Cardiac fibroblast (primary cell): ENCODE measurements at places on chromosomes 2 and 18.

GRCh38 chr2:99822474-99823207, 319.7 kb downstream of the AFF3 start:
- no peak for DNase-seq

- DNase-seq: no peak
These were observed 71.1 kb downstream of the PTH2R start for GRCh38 chr2:208477741-208478140.

GRCh38 chr2:56386657-56387056, 202.9 kb downstream of the CCDC85A start:
- no peak for DNase-seq

DNA sequence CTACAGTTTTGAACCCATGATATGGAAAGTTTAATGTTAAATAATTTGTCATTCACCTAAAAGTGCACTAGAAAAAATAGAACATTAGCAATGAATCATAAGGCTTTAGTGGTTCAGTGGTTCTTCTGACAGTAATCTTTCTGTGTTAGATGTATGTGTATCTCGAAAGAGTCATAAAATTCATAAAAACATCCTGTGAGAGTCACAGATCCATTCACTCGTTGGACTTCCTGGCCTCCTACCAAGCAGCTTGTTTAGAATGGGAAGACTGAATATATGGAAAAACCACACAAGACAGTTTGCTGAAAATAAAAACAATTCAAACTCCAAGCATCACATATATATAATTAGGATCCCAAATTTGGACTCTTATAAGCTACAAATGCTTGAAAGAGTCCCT, 34.8 kb downstream of the ADNP2 start:
- DNase-seq: peak; percentile 17

GRCh38 chr18:55283309-55283708, 304.7 kb downstream of the TCF4 start:
- no peak for DNase-seq

DNA sequence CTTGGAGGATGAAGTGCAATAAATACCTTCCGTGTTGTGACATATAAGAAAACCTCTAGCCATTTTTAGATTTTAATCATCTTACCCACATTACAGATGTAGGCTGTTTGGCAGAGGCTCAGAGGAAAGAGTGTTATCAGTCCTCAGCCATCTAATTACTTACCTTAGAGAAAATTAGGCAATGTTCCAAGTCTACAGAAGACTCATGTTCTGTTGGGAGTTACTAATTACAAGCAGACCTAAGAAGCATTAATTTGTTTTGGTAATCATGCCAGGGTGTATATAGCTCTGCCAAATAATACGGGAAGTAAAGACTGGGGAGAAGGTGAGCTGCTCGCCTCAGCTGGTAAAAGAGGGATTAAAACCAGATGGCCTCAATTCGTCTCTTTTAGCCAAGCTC, 125.8 kb upstream of the PGAP1 start:
- DNase-seq: no peak

GRCh38 chr18:4842287-4842686, 354.8 kb downstream of the AKAIN1 start:
- no peak for DNase-seq

DNA sequence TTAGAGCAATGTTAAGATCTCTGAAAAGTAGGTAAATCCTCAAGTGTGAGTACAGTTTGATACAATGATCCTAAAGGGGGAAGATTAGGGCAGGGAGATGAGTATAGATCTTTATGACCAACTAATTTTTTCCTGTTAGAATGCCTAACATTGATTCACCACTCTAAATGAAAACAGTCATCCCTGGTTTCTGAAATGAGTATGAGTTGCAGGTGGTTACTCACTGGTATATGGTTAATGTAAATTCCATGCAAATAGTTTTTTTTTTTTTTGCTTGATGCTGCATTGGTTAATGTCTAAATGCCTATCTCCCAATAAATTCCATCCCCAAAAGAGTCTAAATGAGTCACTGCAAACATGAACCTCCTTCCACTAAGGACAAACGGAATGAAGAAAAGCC, 55.0 kb upstream of the SERPINB2 start:
- DNase-seq: peak; percentile 59

- no peak for DNase-seq
These were observed 56.2 kb downstream of the DDX1 start for GRCh38 chr2:15647622-15648590.

DNA sequence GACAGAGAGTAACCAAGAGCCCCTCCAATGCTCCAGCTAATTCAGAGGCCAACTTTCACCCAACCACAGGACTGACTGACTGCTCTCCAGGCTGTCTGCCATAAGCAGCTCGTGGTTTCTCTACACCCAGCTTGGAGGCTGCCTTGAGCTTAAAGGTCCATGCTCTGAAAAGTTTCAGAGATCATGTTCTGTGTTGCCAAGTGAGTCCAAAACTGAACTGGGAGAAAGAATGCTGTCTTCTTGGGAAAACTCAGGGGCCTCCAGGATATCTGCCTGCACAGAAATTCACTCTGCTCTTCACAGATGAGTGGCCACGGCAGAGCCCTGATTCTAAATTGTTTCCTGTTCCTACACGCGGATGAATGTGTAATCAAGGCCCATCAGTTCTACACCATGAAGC, 51.1 kb downstream of the LPIN2 start:
- DNase-seq: peak; percentile 67

GRCh38 chr2:208148803-208149202, 2.8 kb upstream of the CRYGB start:
- DNase-seq: no peak

GRCh38 chr2:231715988-231716616, 7.8 kb downstream of the PTMA start:
- DNase-seq: peak; percentile 54

- DNase-seq: no peak
These were observed 12.2 kb downstream of the SLC9A4 start for GRCh38 chr2:102485147-102485785.

DNA sequence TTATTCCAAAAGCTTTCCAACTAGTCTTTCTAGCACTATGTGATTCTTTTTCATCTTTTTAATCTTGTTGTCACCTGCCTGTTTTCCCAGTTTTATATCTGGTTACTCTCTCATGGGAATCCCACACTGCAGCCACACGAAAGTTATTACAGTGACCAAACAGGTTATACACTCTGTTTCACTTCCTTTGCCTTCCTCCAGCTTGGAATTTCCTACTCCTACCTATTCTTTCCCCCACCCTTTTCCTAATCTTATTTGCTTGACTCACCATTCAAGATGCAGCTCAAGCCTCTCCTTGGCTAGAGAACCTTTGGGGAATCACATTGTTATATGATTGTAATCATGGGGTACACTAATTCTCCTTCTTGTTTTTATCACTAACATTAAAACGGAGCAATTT, 13.4 kb upstream of the TLK1 start:
- no peak for DNase-seq

DNA sequence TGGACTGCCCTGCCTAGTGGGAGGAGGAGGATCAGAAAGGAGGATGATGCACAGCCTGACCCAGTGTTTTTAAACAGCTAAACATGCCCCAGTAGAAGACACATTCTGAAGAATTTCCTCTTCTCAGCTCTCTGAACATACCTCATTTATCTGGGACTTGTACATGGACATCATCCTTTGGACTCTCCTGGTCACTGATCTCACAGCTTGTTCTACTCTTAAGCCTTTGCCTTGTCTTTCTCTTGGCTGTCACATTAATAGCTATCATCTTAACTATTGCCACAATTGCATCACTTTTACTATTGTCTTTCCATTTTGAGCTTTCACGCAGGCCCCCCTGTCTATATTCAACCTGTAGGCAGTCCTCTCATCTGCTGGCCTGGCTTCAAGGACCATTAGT, 42.0 kb upstream of the PGAP1 start:
- DNase-seq: no peak
